ENCODE measurements at places on chromosomes 3 and 15.

DNA sequence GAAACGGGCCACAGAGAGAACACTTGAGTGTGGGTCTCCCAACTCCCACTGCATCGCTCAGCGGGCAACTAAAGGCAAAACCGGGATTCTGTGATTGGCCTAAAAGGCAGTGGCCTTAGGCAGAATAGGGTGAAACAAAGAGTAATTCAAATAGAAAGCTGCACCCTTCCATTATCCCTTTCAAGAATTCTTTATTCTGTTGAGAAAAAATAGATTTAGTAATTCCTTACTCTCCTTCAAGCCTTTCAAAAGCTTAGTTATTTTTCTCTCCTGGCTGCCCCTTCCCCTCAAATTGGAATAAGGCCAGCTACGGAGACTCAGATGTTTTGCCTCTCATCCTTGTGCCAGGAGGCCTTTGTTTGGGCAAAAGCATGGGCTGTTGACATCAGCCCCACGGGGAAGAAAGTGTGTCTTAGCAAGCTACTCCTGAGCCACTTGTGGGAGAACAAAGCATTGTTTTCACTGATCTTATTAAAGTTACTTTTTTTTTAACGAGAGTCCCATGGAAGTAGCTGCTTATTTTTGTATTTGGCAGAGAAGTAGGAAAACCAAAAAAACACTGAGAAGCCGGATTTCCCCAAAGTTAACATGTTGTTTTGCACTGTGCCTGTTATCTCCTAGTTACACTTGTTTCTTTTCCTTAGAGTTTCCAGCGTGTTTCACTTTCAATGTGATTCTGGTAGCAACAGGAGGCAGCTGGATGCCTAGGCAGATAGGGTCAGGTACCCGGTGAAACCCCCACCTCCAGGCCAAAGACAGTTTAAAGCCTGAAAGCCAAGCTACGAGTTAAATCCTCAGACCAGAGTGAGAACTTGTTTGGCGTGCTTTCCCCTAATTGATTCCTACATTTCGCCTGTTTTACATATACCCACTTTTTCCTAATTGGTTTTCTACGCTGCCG, 2.2 kb downstream of the ST6GAL1 start:
- no peak for DNase-seq

DNA sequence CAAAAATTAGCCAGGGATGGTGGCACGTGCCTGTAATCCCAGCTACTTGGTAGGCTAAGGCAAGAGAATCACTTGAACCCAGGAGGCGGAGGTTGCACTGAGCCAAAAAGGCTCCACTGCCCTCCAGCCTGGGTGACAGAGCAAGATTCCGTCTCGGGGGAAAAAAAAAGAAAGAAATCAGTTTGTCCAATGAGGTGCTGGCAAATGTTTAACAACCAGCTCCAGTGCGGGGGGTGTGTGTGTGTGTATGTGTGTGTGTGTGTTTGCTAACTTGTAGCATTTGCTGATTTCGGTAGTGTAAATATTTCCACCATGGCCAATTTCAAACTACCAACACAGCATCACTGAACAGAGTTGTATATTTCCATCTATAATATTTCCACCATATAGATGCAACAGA, 23.8 kb upstream of the IDH2 start:
- DNase-seq = no peak

DNA sequence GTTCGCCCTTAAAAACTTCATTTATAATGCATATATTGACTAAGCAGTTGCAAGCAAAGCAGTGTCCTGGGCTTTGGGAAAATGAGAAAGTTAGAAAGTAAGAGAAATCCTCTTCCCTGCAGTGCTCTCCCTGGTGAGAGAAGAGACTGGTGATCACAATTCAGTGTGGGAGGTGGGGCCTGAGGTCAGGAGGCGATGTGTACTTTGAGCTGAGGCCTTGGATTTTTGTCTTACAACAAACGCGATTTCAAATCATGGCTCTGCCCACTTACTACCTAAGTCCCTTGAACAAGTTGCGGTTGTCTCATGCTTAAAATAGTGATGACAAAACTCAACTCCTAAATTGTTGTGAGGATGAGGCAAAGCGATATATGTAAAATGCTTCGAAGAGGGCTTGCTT, 316.3 kb upstream of the NECTIN3 start:
- no peak for DNase-seq

DNA sequence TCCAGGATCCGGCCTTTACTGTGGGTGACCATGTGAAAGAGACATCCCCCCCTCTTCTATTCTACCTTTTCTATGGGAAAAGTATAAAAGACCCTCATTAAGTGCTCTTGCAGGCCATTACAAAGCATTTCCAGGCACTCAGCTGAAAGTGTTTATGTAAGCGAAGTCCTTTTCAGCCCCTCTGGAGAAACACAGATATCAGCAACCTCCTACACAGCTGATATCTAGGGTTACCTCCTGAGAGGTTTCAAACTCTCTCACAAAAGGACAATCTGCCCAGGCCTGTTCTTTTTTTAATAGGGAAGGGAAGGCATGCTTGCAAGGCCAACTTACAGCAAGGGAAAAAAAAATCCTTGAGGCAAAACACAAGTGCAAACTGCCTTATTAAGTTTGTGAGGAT, 12.6 kb downstream of the ETV5 start:
- DNase-seq = no peak

DNA sequence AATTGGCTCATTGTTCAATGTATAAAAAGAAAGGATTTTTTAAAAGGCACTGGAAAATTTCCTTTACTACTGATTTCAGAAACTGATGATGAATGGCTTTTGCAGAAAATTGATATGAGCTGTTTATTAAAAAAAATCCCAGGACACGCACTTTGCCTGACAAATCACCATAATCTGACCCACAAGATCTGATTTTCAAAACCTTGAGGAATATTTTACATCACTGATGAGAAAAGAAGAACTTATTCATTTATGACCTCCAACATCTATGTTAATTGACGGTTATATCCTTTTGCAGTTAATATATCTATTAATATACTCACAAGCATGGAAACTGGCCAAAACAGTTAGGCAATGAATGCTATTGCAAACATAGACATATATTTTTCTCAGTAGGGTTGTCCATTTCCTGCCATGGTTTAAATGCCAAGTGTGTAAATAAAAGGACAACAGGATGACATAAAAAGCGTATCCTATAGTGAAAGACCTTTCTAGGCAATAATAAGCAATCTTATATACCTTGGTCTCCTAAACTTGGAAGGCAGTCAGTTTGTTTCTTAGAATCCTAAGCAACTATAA, 109.7 kb upstream of the SLC7A14 start:
- no peak for DNase-seq

- DNase-seq = no peak
These were observed 283.1 kb downstream of the FGF12 start for GRCh38 chr3:192444096-192444790.

DNA sequence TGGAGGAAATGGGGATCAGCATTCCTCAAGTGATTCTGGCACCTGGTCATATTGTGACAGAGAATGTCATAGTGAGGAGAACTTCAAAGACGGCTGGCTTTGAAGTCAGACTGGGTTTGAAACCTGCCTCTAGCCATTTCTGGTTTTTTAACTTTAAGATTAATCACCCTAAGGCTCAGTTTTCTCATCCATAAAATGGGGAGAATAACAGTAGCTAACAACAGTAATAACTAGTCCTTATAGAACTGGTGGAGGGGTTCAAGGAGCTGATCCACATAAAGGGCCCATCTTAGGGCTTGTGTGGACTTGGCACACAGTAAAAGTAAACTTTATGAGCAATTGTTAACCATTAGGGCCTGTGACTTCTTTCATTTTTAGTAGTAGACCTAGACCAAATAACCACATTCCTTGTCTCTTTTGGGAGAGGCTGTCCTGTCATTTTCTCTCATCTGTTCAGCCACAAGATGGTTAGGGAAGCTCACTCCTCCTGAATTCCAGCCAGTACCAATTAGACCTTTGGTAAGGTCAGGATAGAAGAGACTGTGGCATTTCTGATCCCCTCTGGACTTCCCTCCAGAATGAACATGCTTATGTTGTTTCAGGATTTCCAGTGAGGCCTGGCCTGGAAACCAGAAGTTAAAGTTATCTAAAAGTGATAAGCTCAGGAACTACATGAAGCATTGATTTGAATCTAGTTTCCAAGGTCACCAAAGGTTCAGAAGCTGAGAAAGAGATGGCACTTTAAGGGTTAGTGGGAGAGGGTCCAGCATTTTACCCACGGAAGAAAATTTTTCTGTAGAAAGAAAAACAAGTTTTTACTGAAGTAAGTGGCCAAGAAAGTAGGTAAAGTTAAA, 159.3 kb upstream of the DPH6 start:
- DNase-seq = no peak

- no peak for DNase-seq
These were observed 2.5 kb downstream of the RCCD1 start for GRCh38 chr15:90957031-90957790.

DNA sequence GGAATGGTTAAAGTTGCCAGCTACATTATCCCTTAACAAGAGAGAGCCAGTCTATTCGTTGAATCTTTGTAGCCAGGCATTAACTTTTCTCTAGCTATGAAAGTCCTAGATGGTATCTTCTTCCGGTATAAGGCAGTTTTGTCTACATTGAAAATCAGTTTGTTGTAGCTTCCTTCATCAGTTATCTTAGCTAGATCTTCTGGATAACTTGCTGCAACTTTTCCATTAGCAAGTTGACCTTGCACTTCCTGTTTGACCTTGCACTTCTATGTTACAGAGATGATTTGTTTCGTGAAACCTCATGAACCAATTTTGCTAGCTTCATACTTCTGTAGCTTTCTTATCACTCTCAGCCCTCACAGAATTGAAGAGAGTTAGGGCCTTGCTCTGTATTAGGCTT, 24.1 kb downstream of the TOPAZ1 start:
- DNase-seq = no peak

DNA sequence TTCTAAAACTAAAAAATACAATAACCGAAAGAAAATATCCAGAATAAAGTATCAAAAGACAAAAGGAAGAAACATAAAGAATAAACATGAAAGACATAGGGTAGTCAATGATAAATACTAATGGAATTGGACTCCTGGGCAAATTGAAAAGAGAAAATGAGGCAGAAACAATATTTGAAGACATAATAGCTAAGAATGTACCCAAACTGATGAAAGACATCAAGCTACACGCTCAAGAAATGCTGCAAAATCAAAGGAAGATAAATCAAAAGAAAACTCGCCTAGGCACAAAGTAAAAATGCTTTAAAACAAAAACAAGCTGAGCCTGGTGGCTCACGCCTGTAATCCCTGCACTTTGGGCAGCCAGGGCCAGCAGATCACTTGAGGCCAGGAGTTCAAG, 34.9 kb downstream of the CEP70 start:
- DNase-seq = no peak

DNA sequence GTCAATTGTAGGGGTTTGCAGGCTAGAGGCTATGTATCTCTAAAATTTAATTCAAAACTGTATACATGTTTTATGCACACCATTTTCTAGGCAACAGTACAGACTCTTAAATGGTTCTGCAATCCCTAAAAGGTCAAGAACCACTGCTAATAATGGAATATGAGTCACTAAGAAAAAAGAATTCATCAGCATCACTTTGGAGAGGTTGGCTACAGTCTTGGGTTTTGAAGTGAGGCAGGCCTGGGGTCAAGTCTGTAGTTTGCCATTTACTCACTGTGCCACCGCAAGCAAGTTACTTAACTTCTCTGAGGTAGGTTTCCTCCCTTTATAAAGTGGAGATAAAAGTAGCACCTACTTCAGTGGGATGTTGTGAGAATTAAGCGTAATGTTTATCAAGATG, 33.7 kb downstream of the THRB start:
- no peak for DNase-seq

DNA sequence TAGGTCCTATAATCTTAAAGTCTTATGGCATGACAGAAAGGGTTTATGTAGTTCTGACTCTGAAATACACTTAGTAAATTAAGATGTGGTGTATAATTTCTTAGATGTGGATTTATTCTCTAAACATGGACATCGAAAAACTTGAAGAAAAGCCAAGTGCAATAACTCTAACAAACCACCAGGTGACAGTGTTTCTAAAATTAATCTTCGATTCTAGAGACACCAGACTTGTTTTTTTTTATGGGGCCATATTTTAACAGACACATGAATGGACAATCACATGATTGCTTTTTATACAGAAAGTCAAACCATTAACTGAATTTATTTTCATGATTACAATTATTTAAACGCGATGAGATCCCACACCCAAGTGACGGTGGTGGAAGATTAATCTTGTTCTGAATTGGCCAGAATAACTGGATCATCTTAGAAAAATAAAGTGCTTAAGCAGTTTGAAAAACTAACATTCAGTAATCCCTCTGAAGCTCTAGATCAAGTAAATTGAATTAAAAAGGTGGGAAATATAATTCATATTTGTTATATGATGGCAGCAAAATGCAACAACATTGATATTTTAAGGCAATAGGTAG, 305.1 kb downstream of the LSAMP start:
- no peak for DNase-seq

DNA sequence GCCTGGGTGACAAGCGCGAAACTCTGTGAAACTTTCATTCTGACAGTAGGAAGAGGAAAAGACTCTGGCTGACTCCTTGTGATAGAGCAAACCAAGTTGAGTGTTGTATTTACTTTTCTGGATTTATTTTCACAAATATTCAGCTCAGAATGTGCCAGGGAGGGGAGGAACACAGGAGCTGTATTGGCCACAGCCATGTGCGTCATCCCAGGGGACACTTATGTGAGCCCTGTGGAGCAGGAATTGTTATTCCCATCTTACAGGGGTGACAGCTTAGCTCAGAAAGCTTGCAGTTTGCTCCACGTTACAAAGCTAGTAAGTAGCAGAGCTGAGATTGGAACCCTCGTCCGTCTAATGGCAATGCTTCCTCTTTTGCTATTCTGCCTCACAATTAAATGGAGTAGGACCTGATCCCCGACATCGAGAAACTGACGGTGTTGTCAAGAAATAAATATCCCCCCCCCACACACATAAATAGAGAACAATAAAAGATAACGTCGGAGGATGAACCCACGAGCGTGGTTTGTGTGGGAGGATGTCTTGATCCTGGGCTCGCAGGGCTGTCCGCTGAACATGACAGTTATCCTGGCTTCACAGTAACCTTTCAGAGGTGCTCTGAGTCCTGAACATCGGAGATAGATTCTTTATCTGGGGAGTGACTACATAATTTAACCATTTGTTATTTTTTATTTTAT, 151.6 kb upstream of the CTDSPL start:
- no peak for DNase-seq

- no peak for DNase-seq
These were observed 496.9 kb downstream of the CADM2 start for GRCh38 chr3:85455561-85456200.

GRCh38 chr3:87987952-87988351, 70.9 kb downstream of the CGGBP1 start:
- DNase-seq = no peak

DNA sequence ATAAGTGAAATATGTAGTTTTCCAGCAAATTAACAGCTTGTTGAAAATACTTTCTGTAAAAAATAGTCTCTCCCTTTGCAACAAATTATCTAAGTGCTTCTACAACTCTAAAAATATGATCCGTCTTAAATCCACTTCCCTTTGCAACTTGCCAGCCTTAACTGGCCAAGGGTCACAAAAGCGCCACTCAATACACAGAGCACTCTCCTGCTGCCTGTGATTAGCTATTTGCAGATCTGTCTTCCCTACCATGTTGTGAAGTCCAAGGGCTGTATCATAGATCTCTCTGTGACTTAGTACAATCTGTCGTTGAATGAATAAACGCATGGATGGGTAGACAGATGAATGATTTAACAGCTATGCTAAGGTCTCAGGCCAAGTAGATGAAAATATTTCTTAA, 76.2 kb downstream of the ITGB5 start:
- no peak for DNase-seq
